GM12865 (cell line): ENCODE measurements at places on chromosomes 1 and 21.

GRCh38 chr1:37354876-37355650 is 119.3 kb upstream of the ZC3H12A start:
- DNase-seq: no peak

- DNase-seq: no peak
These were observed 56.8 kb upstream of the PTGFRN start for GRCh38 chr1:116852910-116853309.

DNA sequence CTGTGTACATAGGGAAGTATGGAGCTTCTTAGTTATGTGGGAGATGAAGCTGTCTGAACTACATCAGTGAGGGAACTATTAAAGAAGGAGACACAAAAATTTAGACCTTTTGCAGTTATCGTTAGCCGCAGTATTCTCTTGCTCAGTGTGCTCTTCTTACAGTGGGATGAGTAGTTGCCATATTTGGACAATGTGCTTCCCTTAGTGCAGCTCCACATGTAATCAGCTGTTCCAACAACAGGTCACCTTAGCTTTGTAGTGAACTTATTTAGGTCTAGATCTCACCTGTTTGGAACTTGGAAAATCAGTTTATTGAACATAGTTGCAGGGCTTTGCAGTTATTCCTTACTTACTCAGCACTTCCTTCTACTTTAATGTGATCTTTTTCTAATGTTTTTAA is 18.1 kb downstream of the GPR52 start:
- no peak for DNase-seq

- DNase-seq: peak; percentile 9
These were observed 14.9 kb downstream of the SLC1A7 start for GRCh38 chr1:53127546-53127945.

DNA sequence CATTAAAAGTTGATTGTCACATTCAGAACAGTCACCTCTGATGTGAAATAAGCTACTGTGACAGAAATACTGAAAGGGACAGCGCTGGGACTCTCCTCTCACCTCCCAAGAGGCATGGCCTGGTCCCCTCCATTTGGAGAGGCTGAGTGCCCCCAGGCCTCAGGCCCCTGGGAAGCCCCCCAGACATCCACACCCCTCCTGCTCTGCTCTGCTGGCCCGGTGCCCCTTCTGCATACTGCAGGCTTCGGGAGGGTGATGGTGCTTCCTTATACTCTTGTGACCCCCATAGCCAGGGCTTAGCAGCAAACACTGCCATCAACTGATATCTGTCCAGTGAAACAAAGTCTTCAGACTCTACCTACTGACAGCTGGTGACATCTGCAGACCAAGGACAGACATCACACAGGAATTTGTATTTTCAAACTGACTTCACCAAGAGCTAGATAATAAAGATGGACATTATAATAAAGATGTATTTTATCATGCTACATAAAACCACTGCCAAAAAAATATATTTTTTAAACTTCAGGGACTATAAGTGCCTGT is 36.9 kb downstream of the C2CD2 start:
- DNase-seq: no peak

- DNase-seq: no peak
These were observed 77.1 kb downstream of the IFI44 start for GRCh38 chr1:78726686-78727085.

- DNase-seq: no peak
These were observed 96.3 kb upstream of the PDC start for GRCh38 chr1:186557147-186557777.

DNA sequence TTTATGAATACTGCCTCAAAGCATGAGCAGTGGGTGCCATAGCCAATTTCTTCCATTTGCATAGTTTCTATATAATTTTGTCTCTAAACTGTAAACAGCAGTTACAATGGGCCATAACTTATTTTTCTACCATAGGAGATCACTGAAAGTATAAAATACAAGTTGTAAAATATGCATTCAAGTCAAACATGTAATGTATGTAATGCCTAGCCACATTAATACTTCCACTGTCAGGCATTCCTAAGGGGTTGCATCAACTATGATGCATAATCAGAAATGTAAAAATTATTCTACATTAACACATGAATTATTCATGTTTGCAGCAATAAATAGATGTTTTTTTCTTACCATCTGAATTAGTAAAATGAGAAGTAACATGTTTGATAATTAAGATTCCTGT is 560.3 kb upstream of the ZP4 start:
- DNase-seq: no peak

DNA sequence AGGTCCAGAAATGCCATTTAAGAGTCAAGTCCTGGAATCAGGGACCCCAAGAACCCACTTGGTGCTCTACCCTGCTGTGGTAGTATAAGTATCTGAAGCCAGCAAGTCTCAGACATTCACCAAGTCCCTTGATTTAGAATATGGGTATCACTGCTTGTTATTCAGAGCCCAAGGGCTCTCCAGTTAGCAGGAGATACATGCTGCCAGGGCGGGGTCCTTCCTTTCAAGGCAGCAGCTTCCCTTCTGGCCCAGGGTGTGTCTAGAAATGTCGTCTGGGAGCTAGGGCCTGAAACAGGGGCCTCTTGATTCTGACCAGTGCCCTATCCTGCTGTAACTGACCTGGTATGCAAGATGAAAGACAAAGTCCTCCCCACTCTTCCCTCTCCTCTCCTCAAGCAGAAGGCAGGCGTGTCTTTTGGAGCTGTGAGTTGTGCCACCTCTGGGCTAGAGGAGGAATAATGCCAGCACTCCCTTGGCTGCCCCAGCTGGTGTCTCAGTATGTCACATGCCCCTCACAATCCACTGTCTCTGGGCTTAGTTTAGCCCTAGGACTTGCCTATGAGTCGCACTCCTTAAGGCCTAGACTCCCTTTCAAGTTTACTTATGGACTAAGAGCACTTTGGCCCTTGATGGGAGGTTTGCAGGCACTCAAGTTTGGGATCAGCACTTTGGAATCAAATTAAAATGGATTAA is 200.2 kb downstream of the MRPL39 start:
- no peak for DNase-seq

DNA sequence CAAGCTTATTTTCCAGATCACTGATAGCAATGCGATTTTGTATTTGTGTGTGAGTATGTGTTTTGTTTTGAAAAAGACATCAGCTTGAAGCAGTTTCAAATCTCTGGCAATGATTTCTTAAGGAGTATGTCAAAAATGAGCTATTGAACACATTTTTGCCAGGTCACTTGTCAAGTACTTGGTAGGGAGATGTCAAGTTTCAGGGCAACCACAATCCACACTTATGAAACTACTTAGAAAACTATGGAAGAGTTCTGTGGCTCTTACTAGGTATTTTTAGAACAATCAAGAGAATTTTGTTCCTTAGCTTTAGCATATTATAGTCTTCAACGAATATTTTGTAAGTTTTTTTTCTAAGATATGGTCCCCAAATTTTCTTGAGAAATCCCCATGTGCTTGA is 318.8 kb upstream of the ZRANB2 start:
- no peak for DNase-seq

- no peak for DNase-seq
These were observed 2.4 kb upstream of the SLC44A3 start for GRCh38 chr1:94817712-94818111.

DNA sequence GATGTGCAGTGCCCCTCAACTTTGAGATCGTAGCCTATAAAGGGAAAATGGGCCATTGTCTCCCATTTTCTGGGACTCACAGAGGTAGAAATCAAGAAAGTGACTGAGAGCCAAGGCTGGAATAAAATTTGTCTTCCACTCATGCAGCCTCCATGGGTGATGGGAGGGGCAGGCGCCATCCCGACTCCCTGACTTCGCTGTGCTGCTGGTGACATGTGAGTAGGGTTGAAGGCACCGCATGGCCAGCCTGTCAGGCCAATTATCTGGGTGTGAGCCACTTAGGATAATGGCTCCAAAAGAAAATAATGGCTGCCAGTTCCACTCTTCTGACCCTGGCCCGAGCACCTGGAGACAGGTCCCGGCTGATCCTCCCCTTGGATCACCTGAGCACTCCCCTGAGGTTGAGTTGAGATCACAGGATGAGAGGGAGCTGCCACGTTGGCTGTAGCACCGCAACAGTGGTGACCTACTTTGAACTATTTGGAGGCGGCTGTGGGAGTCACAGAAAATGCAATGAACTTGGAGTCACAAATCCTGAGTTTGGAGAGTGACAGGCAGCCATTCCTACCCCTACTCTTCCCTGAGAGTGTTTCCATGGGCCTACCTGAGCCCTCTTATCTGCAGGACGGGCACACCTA is 26.3 kb downstream of the CAPN9 start:
- no peak for DNase-seq

GRCh38 chr1:235913311-235913710 is 46.6 kb upstream of the LYST start:
- no peak for DNase-seq

DNA sequence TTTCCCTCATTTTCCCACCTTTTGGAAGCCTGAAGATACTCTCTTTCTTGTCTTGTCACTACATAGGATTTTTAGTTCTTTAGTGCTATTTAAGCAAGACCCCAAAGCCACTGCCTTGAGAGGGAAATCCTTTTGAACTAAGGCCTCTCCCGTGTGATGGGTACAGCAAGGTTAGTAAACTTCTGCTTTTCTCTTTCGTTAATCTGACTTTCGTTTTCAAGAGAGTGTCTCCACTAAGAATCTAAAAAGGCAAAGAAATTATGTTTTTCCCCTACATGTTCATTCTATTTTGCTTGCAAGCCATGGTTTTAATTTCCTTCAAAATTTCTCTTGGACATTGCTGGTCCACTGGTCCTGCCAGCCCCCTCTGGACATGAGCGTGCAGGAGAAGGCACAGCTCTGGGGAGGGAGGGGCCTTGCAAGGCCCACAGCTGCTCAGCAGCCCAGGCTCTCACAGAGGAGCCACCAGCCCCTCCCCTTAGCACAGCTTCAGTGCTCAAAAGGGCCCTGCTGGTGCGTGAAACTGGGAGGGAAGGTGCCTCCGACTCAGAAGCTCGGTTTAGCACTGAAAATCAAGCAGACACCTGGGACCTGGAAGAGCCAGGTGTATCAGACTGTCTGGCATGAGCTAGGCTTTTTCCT is 210.9 kb upstream of the GALNT2 start:
- peak; percentile 84 for DNase-seq

- peak; percentile 69 for DNase-seq
These were observed 25.5 kb upstream of the IL10 start for GRCh38 chr1:206797534-206798383.

DNA sequence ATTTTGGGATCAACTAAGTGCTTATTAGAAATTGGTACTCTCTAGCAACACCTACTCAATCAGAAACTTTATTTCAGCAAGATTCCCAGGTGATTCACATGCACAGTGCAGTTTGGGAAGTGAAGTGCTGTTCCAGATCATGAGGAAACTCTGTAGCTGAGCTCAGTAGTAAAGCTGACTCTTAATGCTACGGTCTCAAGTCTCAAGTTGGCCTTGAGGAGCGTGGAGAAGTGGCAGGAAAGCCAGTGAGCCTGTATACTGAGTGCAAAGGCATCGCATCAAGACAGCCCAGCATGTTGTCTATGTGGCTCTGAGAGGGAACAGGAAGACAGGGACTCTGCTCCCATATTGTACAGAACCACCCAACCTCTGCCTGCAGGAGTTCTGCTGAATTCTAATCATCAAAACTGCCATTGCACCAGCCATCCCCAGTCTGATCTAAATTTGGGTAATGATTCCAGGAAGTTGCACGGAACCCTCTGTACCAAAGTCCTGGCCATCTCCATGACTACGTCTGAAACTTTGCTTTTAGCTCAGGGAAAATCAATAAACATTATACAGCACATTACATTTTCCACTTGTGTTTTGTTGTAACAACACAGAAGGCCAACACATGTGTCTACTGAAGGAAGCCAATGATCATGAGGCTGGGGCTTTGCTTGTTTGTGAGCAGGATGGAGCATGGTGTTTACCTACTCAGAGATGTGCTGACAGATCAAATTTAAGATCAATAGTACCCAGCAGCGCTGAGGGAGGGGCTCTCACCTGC is 105.1 kb upstream of the TLR5 start:
- DNase-seq: no peak

DNA sequence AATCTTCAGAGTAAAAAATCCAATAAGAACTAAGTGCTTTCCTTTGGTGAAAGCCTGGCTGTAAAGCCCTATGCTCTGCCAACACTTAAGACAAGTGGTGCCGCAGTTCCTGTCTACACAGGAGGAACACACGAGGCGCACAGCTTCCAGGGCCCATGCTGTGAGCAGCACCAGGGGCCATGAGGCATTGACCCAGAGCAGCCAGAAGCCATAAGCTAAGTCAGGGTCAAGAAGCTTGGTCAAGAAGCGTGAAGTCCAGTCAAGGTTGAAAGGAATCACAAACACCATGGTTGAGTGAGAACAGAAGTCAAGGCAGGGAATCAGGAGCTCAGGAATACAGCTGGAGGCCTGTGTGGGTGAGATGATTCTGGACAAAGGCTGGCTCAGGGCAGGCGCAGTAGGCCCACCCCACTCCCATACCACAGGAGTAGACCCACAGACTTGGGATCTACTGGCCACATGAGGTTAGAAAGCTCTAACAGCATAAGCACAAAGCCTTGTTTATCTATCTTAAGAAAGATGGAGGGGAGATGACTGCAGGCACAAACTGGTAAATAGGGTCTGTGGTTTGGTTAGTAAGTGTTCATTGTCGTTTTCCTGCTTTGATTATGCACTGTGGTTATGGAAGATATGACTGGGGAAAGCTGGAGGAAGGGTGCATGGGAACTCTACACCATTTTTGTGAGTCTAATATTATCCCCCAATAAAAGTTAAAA is 42.9 kb upstream of the RCAN3 start:
- no peak for DNase-seq

GRCh38 chr1:51541313-51542050 is 22.4 kb upstream of the EPS15 start:
- DNase-seq: no peak

DNA sequence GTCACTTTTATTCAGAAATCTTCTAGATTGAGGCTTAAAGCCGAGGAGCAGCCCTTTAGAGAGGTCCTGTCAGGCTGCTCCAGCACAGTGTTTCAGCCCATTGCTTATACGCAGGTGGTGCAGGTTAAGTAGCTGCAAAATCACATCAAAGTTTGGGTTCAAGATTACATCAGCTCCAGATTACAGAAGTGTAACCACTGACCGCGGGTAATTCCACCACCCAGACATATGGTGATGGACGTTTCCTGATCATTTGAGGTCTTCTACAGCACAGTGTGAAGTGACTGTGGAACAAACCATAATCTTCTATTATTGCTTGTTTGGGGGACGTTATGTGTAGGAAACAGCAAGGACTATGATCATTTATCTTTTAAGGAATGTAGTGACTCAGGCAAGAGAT is 11.8 kb downstream of the C1orf115 start:
- peak; percentile 49 for DNase-seq

GRCh38 chr21:45126204-45126626 is 51.8 kb downstream of the ADARB1 start:
- DNase-seq: no peak

- no peak for DNase-seq
These were observed 71.4 kb downstream of the CD247 start for GRCh38 chr1:167446966-167447365.

DNA sequence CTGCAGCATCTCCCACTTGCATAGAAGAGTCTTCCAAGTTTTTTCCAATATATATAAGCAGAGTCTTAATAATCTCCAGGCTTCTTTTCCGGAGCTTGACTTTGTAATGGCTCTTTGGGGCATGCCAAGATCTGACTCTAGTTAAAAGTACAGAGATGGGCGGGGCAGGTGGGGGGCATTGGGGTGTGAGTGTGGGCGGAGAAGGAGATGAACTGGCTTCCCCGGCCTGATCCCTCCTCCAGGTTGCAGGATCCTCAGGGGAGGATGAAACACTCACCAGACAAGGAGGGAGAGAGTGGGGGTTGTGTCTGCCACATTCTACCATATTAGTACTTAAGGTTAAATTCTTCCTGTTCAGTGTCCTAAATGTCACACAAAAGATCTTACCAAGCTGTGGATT is 23.0 kb downstream of the S100A10 start:
- no peak for DNase-seq
